Activated naive CD8-positive, alpha-beta T cell treated with anti-CD3 and anti-CD28 coated beads, Interleukin-2, amount 50 U/mL, for 16 hours (primary cell): ENCODE measurements at places on chromosomes 5 and 9.

GRCh38 chr5:2876183-2876582 is 124.7 kb upstream of the IRX2 start:
- DNase-seq: no peak

DNA sequence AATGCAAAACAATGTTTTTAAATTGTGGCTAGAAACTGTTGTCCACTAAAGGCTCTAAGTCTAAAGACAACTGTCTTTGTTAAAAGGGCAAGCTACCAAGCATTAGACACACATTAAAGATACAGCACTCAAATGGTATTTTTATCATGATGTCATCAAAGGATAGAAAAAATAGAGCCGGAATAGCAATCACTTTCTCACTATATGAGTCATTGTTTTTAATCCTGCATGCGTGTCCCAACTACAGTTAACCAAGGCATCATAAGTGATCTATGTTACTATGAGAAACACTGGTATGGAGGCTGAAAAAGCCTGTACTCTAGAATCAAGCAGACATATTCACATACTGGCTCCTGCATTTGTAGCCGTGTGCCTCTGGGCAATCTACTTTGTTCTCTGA is 1.9 kb upstream of the PJA2 start:
- DNase-seq: no peak

GRCh38 chr5:36070687-36071571 is 4.2 kb upstream of the UGT3A2 start:
- DNase-seq: no peak

DNA sequence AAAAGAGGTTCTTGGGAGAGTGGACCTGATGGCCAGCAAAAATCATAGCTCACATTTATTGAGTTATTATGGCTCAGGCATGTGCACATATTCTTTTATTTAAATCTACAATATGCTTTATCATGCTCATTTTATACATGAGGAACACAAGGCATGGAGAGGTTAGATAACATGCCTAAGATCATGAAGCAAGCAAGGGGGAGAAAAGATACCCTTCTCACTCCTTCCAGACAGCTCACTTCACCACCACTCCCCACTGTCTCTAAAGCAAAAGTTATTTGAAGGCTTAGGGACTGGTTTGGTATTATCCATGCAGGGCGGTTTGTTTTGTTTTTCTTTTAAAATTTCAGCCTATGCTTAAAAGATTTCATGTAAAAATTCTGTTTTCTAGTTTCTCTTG is 59.0 kb upstream of the PDE8B start:
- DNase-seq: no peak

DNA sequence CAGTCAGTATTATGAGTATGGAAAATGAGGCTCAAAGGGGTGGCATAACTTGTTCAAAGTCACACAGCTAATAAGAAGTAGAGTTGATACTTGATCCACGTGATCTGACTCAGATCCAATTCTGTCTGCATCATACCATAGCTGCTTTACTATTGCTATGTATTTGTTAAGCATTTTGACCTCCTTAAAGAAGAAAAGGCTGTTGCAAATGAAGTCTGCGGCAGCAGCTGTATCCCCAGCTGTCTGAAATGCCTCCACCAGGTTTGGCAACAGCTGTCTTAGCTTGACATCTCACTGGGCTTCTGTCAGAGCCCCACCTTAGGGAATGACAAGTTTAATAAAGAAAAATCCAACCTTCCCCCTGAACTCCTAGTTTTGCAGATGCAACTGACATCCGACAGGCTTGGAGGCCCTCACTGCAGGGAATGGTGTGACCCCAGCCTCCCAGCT is 75.6 kb upstream of the SLC44A1 start:
- no peak for DNase-seq

GRCh38 chr5:131863700-131864099 is 66.9 kb upstream of the FNIP1 start:
- DNase-seq: no peak
